ENCODE measurements at places on chromosomes 1 and 21. TPM values are rescaled to one million over a fixed set of nuclear protein-coding genes. Genes with fewer than 3 reads are reported as not detected.

OR2T6 gene
- total RNA-seq, result not detected

LPAR3 gene
- not detected for total RNA-seq

CELA3B gene
- total RNA-seq, result not detected

CLCA4 gene
- total RNA-seq, result not detected

VHLL gene
- not detected for total RNA-seq

OPTC gene
- total RNA-seq, result not detected

CELA3A gene
- total RNA-seq, result not detected

EPHB2 gene
- 31.1 TPM for total RNA-seq

LINGO4 gene
- not detected for total RNA-seq

ROR1 gene
- total RNA-seq, result 16.0 TPM

RAB3B gene
- total RNA-seq, result 2.4 TPM

ZNF683 gene
- total RNA-seq, result not detected

DNA sequence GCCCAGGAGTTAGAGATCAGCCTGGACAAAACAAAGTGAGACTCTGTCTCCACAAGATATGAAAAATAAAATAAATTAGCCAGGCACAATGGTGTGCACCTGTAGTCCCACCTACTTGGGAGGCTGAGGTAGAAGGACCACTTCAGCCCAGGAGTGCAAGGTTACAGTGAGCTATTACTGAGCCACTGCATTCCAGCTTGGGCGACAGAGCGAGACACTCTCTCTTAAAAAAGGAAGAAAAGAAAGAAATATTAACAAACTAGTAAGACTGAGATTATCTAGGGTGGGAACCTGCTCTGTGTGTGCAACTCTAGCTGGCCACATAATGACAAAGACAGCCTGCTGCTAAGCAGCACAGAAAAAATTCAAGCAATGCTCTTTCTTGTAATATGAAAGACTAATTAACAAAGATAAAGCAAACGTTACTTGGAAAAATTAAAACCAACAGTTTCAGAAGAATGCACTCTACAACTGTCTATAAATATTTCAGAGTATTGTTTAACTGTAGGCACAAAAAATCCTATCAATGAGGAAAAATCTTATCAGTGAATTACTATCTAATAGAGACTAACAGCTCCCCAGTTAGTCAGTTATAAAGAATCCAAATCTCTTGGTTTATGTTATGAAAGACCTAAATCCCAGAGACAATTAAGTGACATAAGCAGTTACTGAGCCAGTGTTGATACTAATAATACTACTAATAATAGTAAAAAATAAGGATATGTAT is 74.5 kb downstream of the ENAH start:
- no peak for DNase-seq
- H3K4me1 ChIP-seq, result no peaks in the 10 kb centered on the region
- no peaks in the 10 kb centered on the region for H3K36me3 ChIP-seq
- 0 out of 2 replicates have a peak overlapping the region, but pooled peaks have one; percentile 0 for H3K27ac ChIP-seq
- no peak overlapping the region for H3K4me3 ChIP-seq

DNA sequence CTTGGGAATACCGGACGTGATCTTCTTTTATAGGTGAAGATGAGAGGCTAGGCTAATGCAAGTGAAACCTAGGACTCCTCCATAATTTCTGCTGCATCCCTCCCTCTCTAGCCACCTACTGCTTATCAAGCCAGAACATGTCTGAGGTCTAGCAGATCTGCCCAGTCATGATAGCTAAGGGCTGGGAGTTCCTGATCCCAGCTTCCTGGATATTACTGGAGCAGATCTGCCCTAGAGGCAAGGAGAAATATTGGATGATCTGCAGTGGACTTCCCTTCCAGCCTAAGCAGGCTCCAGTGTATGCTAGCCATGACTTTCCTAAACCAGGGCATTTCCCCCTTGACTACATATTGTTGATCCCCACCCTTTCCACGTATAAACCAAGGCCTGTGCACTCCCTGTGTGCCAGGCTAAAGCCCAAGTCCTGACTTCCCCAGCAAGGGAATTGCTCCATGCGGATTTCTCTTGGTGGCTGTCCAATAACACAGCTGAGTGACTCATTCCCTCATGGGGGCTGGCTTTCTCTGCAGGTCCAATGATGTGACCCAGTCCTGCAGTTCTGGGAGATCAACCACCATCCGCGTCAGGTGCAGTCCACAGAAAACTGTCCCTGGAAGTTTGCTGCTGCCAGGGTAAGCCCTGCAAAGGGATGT is 15.5 kb upstream of the SARS1 start:
- DNase-seq, result peak; percentile 31
- peak overlapping the region; percentile 89 for H3K27ac ChIP-seq
- no peaks in the 10 kb centered on the region for H3K36me3 ChIP-seq
- no peak overlapping the region for H3K4me3 ChIP-seq
- peaks cover 24% of the 10 kb centered on the region for H3K4me1 ChIP-seq

DNA sequence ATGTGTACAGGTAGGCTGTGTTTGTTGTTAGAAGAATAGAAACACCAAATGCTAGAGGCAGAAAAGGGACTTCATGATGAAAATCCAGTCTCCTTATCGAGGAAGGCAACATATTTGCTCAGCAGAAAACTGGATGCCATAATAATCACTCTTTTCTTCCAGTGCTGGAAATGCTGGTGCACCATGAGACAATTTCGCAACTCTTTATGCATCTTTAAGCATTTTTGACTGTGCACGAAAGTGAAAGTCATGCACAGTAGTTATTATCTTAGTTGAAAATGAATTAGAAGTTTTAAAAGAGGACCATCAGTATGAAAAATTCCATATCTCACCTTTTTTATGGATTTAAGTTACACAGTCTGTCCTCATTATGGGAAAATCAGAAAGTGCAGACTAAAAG is 29.1 kb downstream of the SMYD2 start:
- no peak for DNase-seq
- no peaks in the 10 kb centered on the region for H3K36me3 ChIP-seq
- no peaks in the 10 kb centered on the region for H3K27me3 ChIP-seq
- no peak overlapping the region for H3K4me3 ChIP-seq
- no peak overlapping the region for H3K27ac ChIP-seq

- DNase-seq, result no peak
- H3K36me3 ChIP-seq, result no peaks in the 10 kb centered on the region
- H3K27ac ChIP-seq, result no peak overlapping the region
Measured at GRCh38 chr21:44286716-44287632, 1.3 kb downstream of the AIRE start.

- DNase-seq, result no peak
- H3K27ac ChIP-seq, result no peak overlapping the region
- no peaks in the 10 kb centered on the region for H3K27me3 ChIP-seq
- peaks cover 17% of the 10 kb centered on the region for H3K4me1 ChIP-seq
- H3K4me3 ChIP-seq, result no peak overlapping the region
- H3K36me3 ChIP-seq, result peaks cover 11% of the 10 kb centered on the region
Measured at GRCh38 chr1:89839516-89839915, 18.7 kb downstream of the LRRC8D start.

DNA sequence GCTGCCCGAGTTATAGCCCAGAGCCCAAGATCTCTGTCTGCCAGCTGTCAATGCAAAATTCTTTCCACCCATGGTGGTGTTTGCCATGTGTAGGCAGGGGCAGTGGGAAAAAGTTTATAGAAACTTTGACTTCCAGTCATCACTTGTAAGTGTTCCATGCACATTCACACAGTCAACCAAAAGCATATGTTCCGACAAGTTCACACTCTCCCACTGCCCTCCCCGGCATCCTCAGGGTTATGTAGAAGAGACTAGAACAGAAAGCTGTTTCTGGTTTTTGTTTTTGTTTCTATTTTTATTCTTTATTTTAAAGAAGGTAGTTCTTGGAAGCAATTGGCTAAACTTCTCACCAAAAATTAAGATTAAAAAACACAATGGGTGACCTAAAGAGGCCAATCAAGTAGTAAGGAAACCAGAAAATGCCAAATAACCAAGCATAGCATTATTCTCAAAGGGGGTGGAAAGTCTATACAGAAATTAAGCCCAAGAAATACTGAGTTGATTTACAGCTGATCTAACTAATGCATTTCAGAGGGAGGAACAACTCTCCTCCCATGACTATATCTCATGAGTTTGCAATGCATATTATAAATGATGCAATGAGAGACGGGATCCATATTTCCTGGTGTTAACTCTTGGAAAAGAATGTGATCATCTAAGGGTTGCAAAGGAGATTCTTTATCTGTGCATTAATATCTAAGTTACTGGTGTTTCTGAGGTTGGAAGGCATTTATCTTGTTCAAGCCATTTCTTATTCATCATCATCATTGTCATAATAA is 91.5 kb upstream of the ETS2 start:
- H3K4me3 ChIP-seq, result no peak overlapping the region
- H3K27ac ChIP-seq, result no peak overlapping the region
- no peaks in the 10 kb centered on the region for H3K36me3 ChIP-seq
- H3K27me3 ChIP-seq, result no peaks in the 10 kb centered on the region
- no peaks in the 10 kb centered on the region for H3K4me1 ChIP-seq

- no peak for DNase-seq
- no peak overlapping the region for H3K27ac ChIP-seq
- no peaks in the 10 kb centered on the region for H3K27me3 ChIP-seq
- H3K4me1 ChIP-seq, result no peaks in the 10 kb centered on the region
- H3K4me3 ChIP-seq, result no peak overlapping the region
- no peaks in the 10 kb centered on the region for H3K36me3 ChIP-seq
Measured at GRCh38 chr1:100699744-100700143, 19.8 kb upstream of the VCAM1 start.

GRCh38 chr21:21291883-21292569 is 293.8 kb downstream of the NCAM2 start:
- no peak overlapping the region for H3K27ac ChIP-seq
- H3K27me3 ChIP-seq, result no peaks in the 10 kb centered on the region
- no peak for DNase-seq
- H3K4me3 ChIP-seq, result no peak overlapping the region

DNA sequence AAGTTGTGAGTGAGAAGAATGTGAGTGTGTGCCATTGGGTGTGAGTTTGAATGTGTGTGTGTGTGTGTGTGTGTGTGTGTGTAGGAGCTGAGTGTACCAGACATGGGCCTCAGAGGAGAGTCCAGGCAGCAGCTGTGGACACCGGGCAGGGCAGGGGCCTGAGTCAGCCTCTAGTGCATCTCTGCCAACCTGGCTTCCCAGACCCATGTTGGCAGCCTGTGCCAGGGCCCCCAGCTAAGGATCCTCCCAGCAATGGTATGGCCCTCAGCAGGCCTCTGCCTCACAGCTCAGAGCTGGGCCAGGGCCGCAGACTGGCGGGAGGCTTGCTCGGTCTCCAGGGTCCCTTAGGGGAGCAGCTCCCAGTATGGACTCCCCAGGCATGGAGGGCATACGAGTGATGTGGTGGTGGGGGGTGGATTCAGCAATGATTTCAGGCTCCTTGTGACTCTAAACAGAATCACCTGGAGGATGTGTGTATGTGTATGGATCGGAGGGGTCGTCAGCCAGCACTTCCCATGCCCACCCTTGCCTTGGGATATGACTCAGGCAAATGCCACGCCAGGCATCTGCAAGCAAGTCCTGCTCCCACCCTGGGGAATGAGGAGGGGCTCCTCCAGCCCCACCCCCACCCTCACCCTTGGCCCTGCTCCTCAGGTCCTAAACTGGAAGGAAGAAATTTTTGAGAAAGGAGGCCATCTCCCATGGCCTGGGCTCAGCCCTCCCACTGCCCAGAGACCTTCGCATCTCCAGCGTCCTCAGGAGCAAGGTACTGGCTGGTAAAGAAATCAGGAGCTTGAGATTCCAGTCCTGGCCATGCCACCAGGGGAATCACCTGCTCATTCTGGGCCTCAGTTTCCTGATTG is 1.8 kb upstream of the FOXO6 start:
- H3K4me1 ChIP-seq, result peaks cover 52% of the 10 kb centered on the region
- no peak overlapping the region for H3K27ac ChIP-seq
- no peaks in the 10 kb centered on the region for H3K36me3 ChIP-seq
- DNase-seq, result no peak
- H3K4me3 ChIP-seq, result no peak overlapping the region

DNA sequence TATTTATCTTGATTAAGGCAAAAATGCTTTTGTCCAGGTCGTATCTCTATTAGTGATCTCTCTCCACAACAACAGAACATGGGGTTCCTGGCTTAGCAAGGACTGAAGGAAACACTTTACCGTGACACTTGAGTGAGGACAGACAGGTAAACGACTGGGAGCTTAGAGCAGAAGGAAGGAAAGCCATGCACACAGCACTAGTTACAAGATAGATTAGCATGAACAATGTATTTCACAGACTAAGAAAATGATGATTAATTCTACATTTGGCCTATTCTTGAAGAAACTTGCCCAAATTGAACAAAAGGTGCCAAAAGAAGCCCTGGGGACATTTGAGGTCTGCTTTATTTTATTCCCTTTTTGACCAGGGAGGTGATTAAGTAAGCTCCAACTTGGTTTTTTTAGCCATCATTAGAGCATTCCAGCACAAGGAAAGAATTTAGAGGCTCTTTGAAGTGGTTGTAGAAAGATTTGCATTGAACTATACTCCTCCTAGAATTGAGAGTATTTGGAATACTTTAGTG is 248.5 kb downstream of the USP25 start:
- H3K27me3 ChIP-seq, result no peaks in the 10 kb centered on the region
- no peak overlapping the region for H3K4me3 ChIP-seq
- no peak for DNase-seq
- H3K36me3 ChIP-seq, result no peaks in the 10 kb centered on the region
- H3K4me1 ChIP-seq, result no peaks in the 10 kb centered on the region

- H3K36me3 ChIP-seq, result peaks cover 15% of the 10 kb centered on the region
- no peaks in the 10 kb centered on the region for H3K27me3 ChIP-seq
- peak overlapping the region; percentile 51 for H3K27ac ChIP-seq
- H3K4me3 ChIP-seq, result no peak overlapping the region
- DNase-seq, result no peak
- peaks cover 52% of the 10 kb centered on the region for H3K4me1 ChIP-seq
Measured at GRCh38 chr1:204126956-204127355, 24.9 kb downstream of the ETNK2 start.

DNA sequence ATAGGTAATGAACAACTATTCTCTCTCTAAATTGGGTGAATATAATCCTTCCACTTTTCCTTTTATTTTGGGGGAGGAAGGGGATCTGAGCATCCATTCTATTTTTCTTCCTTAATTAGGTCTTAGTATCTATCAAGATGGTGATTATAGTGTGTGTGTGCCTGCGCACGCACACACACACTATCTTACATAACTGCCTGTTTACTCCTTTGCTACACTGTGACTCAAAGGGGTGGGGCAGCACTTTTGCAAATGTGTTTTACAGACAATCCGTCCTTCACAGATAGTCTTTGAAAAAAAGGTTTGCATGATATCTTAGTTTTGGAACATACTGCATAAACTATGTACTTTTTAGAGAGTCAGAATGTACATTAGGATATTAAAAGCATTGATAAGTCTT is 191.5 kb downstream of the SDCCAG8 start:
- no peaks in the 10 kb centered on the region for H3K4me1 ChIP-seq
- H3K27ac ChIP-seq, result no peak overlapping the region
- H3K27me3 ChIP-seq, result no peaks in the 10 kb centered on the region
- DNase-seq, result no peak
- no peak overlapping the region for H3K4me3 ChIP-seq
- no peaks in the 10 kb centered on the region for H3K36me3 ChIP-seq

GRCh38 chr1:165075725-165076370 is 280.7 kb downstream of the LMX1A start:
- no peaks in the 10 kb centered on the region for H3K4me1 ChIP-seq
- H3K36me3 ChIP-seq, result no peaks in the 10 kb centered on the region
- no peak overlapping the region for H3K4me3 ChIP-seq
- DNase-seq, result no peak
- no peak overlapping the region for H3K27ac ChIP-seq

Measured in PC-9 (cell line).